Right cardiac atrium (tissue), 5 donors: ENCODE measurements at places on chromosomes 3 and 15. TPM values are rescaled to one million over a fixed set of nuclear protein-coding genes. Genes with fewer than 3 reads are reported as not detected.

DNA sequence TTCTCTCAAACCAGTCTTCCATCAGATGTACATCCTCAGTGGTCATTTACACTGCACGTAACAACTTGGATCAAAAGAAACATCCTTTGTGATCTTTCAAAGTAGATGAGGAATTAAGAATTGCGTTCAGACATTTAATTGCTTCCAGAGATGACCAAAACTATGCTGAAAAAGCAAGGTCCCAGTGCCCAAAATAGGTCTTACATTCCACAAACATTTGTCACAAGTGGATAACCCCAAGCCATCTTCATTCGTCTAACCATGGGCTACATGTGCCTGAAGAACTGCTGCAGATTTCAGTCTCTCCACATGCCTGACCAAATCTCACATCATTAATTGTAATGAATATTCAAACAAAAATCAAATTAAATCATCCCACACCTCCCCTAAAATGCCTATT lies 273.6 kb downstream of the SHOX2 start:
- DNase-seq, result no peak

- no peak for DNase-seq
Observed at GRCh38 chr15:42404461-42405235, 45.3 kb downstream of the CAPN3 start.

DNA sequence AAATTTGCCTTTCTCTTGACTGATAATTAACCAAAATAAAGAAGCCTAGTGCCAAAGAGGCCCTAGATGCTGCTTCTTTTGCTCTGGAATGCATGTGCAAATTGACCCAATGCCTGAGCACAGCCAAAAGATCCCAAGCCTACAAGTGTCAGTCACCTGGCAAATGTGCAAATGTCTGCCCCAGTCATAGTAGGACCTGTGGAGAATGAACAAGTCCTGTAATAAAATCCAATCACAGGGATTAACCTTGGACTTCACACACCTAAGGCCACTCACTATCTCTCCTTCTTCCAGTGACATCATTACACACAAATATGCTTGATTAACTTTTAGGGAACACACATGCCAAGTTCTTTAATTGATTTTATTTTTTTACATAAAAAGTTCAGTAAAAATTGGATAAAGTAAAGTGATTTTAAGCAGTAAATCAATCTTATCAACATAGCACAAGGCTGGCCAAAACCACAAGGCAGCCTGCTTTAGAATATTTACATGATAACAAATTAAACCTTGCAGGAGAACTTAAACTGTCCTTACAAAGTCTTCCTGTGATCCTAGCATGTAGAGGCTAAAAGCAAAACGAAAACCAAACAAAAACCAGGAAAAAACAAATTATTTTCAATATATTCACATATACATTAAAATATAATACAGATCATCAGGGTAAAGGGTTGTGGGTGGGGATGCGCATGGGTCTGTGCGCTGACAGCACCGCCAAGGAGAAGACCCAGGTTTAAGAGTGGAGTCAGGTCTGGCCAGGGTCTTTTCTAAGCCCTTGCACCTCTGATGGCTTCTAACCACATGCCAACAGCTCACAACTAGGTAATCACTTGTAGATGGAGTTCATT lies 36.8 kb downstream of the NBEAL2 start:
- DNase-seq, result peak; percentile 9

DNA sequence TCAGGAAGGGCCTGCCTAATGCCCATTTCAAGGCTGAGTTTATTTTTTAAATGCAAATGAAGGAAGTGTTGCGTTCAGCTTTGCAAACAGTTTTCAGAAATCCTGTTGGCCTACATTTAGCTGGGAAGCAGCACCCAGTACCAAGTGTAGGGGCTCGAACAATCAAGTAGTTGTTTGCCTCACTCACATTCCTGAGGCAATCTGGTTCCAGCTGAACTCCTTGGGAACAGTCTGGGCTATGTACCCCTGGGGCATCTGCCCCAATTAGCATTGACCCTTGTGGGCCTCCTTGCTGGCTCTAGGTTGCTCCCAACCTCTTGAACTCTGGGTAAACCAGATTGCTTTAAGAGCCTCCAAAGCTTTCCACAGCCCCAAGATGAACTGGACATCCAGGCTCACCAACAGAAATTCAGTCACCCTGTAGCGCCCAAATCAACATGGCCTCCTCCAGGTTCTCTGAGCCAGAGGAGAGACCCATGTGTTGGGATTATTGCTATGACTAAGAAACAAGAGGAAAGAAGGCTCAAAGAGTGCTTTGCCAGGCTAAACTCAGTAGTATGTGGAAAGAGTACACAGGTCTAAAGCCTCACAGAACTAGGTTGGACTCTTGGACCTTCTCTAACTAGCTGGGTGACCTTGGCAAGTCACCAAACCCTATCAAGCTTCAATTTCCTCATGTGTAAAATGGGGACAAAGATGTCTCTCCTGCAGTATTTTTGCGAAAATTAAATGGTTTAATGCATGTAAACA lies 532.7 kb downstream of the SOX2 start:
- DNase-seq, result no peak

- peak; percentile 81 for DNase-seq
Observed at GRCh38 chr3:46848271-46849044, 14.8 kb downstream of the MYL3 start.

GRCh38 chr15:63803106-63803886 lies 30.5 kb downstream of the HERC1 start:
- no peak for DNase-seq

DNA sequence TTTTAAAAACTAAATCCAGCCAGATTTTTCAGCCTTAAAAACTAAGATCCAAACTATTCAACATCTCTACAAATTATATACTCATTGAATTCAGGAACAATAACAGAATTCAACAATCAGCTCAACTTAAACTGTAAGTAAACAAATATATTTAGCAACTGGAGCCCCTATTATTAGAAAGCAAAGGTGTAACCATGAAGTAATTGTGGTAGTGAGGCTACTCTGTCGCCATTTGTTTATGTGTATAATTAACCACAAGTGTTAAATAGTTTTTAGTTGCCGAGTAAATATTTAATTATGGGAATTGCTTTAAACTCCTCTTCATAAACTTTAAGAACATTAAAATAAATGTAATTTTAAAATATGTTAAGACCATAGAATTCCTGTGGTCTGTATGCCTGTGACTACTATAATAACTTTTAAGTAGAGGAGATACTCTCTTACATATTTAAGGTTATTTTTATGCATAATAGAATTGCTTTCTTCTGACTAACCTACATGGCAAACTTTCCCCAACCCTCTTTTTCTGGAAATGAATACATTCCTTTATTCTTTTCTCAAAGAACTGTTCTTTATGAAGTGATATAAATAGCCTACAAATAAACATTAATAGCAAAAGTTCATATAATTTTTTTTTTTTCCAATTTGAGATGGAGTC lies 51.2 kb downstream of the MFN1 start:
- no peak for DNase-seq

DNA sequence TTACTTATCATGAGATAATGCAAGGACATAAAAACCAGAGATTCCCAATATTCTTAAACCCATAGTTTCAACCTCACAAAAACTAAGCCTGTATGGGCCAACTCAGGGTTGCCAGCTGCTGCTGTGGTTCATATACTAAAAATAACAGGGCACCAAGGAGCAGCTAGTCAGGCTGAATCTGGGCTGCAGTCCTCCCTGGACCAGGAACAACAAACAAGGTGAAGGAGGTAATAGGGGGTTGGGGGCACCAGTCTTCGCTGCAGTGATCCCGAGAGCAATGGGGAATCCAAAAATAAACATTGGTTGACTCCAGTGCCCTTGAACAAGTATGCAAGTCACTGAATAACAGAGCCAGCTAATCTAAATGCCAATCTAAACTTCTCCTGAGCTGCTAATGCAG lies 108.9 kb downstream of the MECOM start:
- DNase-seq, result no peak

DNA sequence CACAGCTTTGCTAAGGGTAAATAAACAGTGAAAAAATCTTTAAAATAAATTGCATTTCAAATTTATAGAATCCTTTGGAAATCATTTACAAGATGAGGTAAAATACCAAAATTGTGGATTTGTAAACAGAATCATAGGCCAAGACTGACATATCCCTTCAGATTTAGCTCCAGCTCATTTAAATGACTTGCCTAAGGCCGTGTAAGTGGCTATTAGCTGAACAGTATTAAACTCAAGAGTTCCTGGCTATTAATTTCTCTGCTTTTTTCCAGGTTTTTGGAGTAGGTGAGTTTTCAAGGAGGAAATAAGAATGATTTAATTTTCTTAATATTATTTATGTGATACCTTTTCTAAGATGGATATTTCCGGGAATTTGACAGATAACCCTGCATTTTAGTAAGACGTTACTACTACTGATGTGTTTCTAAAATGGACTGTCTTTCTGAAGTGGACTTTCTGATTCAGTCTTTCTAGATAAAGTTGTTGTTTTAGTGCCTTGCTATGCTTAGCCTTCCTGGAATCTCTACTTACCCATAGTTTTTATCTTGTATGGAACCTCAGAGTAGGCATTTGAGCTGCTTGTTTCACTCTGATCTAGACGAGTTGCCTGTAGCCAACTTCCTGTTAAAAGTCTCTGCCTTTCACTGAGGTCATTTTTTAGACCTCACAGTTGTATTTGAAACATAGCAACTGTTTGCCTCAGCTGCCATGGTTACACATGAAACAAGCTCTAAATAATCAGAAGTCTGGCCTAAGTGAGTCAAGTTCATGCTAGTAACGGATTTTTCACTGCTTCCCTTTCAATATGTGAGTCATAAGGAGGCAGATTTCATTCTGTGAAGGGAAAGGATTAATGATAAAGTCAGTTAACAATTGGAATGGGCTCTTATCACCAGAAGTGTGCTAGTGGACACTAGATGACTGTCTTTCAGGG lies 127.0 kb downstream of the KLHL25 start:
- no peak for DNase-seq

GRCh38 chr15:31311735-31312619 lies 14.7 kb upstream of the KLF13 start:
- DNase-seq, result no peak

GRCh38 chr3:160874736-160875135 lies 118.7 kb downstream of the PPM1L start:
- no peak for DNase-seq

GRCh38 chr3:32303399-32303747 lies 64.9 kb downstream of the CMTM8 start:
- DNase-seq, result no peak

DNA sequence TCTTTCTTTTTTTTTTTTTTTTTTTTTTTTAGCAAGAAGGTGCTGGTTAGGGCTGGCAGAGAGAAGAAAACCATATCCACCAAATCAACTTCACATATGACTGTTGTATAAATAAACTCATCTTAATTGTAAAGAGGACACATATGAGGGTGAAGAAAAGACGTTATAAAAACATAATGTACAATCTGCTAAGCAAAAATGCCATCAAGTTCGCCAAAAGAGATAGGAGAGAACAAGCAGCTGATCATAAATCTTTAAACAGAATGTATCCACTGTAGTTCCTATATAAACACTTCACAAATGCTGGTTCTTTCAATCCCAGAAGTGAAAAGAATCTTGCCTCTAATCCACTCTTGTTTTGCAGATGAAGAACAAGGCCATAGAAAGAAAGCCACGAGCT lies 9.2 kb downstream of the FGF12 start:
- DNase-seq, result no peak

- DNase-seq, result no peak
Observed at GRCh38 chr3:9786825-9787669, 5.2 kb downstream of the TADA3 start.

DNA sequence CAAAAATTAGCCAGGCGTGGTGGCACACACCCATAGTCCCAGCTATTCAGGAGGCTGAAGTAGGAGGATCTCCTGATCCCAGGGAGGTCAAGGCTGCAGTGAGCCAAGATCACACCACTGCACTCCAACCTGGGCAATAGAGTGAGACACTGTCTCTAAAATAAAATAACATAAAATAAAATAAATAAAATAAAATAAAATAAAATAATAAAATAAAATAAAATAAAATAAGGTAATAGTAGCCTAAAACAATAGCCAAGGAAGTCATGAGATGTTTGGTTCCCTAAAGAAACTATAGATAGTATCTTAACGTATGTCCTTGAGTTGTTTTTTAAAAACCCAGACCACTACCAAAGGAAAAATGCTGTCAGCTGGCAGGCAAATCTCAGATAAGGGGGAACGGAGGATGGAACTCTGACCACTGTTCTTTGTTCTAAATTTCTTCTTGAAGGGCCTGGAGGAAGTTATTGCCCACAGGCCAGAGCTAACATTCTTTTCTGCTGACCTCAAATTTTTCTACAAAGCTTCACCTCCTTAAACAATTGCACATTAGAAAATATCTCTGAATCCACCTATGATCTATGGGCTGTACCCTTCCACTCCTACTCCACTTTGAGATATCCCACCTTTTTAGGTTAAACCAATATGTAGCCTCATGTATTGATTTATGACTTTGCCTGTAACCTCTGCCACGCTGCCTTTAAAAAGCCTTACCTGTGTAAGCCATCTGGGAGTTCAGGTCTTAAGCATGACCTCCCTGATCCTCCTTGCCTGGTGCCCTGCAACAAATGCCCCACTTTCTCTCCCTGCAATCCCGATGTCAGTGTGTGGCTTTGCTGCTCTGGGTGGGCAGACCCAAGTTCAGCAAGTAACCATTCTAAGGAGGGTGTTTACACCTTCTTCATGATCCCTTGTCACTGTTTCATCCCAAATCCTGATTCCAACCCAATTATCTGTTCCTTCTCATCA lies 126.2 kb upstream of the BHLHE40 start:
- DNase-seq, result no peak

GRCh38 chr3:148582126-148582525 lies 115.6 kb upstream of the AGTR1 start:
- no peak for DNase-seq

GRCh38 chr3:183038757-183039156 lies 58.4 kb upstream of the DCUN1D1 start:
- DNase-seq, result no peak

- no peak for DNase-seq
Observed at GRCh38 chr3:114884213-114884923, 262.7 kb downstream of the ZBTB20 start.

SAMD7 gene
- total RNA-seq, result not detected

KLHL6 gene
- total RNA-seq, result 1.6 TPM

NEK10 gene
- 16.9 TPM for total RNA-seq

TMEM45A gene
- 13.2 TPM for total RNA-seq

MME gene
- 0.88 TPM for total RNA-seq

FAM107A gene
- 38.0 TPM for total RNA-seq

GNAT1 gene
- not detected for total RNA-seq

GPR27 gene
- total RNA-seq, result 5.4 TPM

RAMAC gene
- 13.6 TPM for total RNA-seq
